A549 treated with ZK216348 at 1 μM for 4 hours (cell line): ENCODE measurements at places on chromosomes 3 and 15. TPM values are rescaled to one million over a fixed set of nuclear protein-coding genes. Genes with fewer than 3 reads are reported as not detected.

NMNAT3 gene
- total RNA-seq = 1.0 to 2.1 TPM (median 1.7 TPM) in 5 replicates

NANOGP8 gene
- total RNA-seq = not detected in 5 replicates

SERPINI2 gene
- total RNA-seq = not detected in 5 replicates

MOBP gene
- total RNA-seq = 0.15 to 0.36 TPM in 2 of 5 replicates, not detected in the others

ZBTB47 gene
- 4.9 to 7.6 TPM (median 6.1 TPM) in 5 replicates for total RNA-seq

ANKRD34C gene
- not detected in 5 replicates for total RNA-seq

DCLK3 gene
- not detected in 5 replicates for total RNA-seq

CILP gene
- 0.07 to 0.09 TPM (median 0.08 TPM) in 5 replicates for total RNA-seq

DUOXA1 gene
- total RNA-seq = 0.07 to 0.28 TPM (median 0.08 TPM) in 4 of 5 replicates, not detected in the other

CCNB2 gene
- 90.0 to 125 TPM (median 98.5 TPM) in 5 replicates for total RNA-seq

DNAJA4 gene
- 0.05 TPM in 1 of 5 replicates, not detected in the others for total RNA-seq

ARGFX gene
- not detected in 5 replicates for total RNA-seq

GOLGA6L7 gene
- not detected in 5 replicates for total RNA-seq

IQCF5 gene
- total RNA-seq = not detected in 5 replicates

GPR149 gene
- total RNA-seq = not detected in 5 replicates
